Posterior vena cava (tissue), 2 donors: ENCODE measurements at places on chromosomes 16 and 17. TPM values are rescaled to one million over a fixed set of nuclear protein-coding genes. Genes with fewer than 3 reads are reported as not detected.

The EVPLL gene
- total RNA-seq, result not detected

The TBC1D3H gene
- not detected for total RNA-seq

The TTC19 gene
- 18.4 TPM for total RNA-seq

The ZFP3 gene
- 4.1 TPM for total RNA-seq

The MLYCD gene
- 5.5 TPM for total RNA-seq

The C16orf96 gene
- 0.10 TPM for total RNA-seq

The MT4 gene
- not detected for total RNA-seq

The TBC1D3E gene
- not detected for total RNA-seq
